ENCODE measurements at places on chromosomes 13 and 19.

- DNase-seq: no peak
Observed at GRCh38 chr19:38619361-38620174, 580 bp downstream of the EIF3K start.

GRCh38 chr19:54364775-54365257 lies at the start of gene LAIR1:
LAIR1 (minus strand) TSS chr19:54364931; CDS start chr19:54364804, 127 bp downstream.
- no peak for DNase-seq

- no peak for DNase-seq
Observed at GRCh38 chr19:50795664-50796073, 5.5 kb downstream of the ACP4 start.

DNA sequence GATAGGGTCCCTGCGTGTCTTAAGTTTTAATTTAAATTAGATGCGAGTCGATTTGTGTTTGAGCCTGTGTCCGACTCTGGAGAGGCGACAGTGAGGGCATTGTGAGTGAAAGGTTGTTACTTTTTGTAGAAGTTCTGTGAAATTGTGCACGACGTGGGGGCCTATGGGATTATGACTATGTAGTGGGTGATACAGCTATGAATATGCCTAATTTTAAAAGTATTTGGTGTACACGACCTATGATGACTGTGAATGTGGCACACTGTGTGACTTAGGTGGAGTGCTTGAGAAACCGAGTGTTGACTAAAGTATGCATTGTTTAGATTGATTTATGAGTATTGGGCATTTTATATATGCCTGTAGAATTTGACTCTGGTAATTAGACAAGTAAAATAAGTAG lies 646 bp downstream of the ZNF567 start:
- no peak for DNase-seq

- DNase-seq: no peak
Observed at GRCh38 chr19:9806803-9807202, 12.1 kb downstream of the FBXL12 start.

GRCh38 chr19:39607021-39607420 lies 4.7 kb downstream of the LGALS13 start:
- DNase-seq: no peak

- no peak for DNase-seq
Observed at GRCh38 chr13:34124666-34125306, 306.8 kb downstream of the RFC3 start.

GRCh38 chr19:31125071-31125470 lies 224.2 kb downstream of the TSHZ3 start:
- no peak for DNase-seq

GRCh38 chr13:76048675-76049375 lies 412.7 kb downstream of the LMO7 start:
- no peak for DNase-seq

GRCh38 chr19:16204005-16204294 lies 6.2 kb downstream of the AP1M1 start:
- no peak for DNase-seq

DNA sequence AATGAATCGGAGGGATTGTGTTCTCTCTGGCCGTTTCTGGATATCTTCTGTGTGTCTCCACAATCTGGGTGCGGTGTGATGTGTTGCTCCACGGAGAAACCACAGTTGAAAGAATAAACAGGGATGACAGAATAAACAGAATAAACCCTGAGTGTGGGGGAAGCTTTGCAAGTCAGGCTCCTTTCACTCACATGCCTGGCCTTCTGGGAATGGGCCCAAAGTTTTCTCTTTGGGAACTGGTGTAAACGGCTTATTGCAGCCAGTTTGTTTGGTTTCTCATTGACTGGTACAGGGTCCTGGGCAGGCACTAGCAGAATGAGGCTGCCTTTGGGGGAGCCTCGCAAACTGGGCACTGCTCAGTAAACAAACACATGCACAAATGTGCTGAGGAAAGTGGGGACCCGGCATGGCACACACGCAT lies 324.7 kb downstream of the DLEU7 start:
- DNase-seq: no peak

- DNase-seq: no peak
Observed at GRCh38 chr19:38502410-38503076, 69.1 kb downstream of the RYR1 start.

- DNase-seq: no peak
Observed at GRCh38 chr13:77565635-77566034, 30.1 kb downstream of the SCEL start.

All from epithelial cell of prostate (primary cell).